Left ventricle myocardium inferior (tissue), 1 donor: ENCODE measurements at places on chromosomes 6 and 20. TPM values are rescaled to one million over a fixed set of nuclear protein-coding genes. Genes with fewer than 3 reads are reported as not detected.

Gene MCHR2
- total RNA-seq = not detected

Gene XKR7
- total RNA-seq = not detected

Gene ROS1
- 0.08 TPM for total RNA-seq

Gene FOXO3
- 34.8 TPM for total RNA-seq

Gene LYRM2
- total RNA-seq = 41.3 TPM

Gene DLK2
- total RNA-seq = 3.3 TPM

Gene MYH7B
- 253 TPM for total RNA-seq

Gene NRSN1
- total RNA-seq = not detected

Gene CLVS2
- 0.05 TPM for total RNA-seq

Gene BTN2A1
- total RNA-seq = 16.0 TPM

Gene BCLAF1
- total RNA-seq = 53.2 TPM

Gene OVOL2
- total RNA-seq = not detected

Gene LCA5
- 1.8 TPM for total RNA-seq

Gene TSBP1
- not detected for total RNA-seq

Gene KHDC1L
- not detected for total RNA-seq

Gene SEL1L2
- 1.4 TPM for total RNA-seq

Gene LRRC73
- 1.6 TPM for total RNA-seq

DNA sequence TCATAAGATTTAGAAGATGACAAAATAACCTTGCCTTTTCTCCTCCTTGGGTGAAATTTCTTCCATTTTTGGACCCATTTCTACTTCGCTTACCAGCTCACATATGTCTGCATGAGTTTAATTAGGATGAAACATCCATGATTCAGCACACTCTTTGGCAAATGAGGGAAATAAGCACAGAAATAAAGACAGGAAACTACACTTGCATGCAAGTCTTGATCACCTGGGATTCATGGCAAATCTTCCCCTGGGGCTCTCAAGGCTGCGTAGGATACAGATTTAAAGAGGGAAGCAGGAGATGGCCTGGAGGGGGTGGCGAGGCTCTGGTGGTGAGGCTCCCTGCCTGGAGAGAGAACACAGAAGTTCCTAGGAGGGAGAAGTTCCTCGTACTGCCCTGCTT lies 147.8 kb downstream of the EDN3 start:
- DNase-seq = no peak

GRCh38 chr6:46799657-46800056 lies 6.5 kb downstream of the MEP1A start:
- no peak for DNase-seq

- DNase-seq = no peak
Measured at GRCh38 chr6:34616227-34616585, 60.1 kb upstream of the SPDEF start.

DNA sequence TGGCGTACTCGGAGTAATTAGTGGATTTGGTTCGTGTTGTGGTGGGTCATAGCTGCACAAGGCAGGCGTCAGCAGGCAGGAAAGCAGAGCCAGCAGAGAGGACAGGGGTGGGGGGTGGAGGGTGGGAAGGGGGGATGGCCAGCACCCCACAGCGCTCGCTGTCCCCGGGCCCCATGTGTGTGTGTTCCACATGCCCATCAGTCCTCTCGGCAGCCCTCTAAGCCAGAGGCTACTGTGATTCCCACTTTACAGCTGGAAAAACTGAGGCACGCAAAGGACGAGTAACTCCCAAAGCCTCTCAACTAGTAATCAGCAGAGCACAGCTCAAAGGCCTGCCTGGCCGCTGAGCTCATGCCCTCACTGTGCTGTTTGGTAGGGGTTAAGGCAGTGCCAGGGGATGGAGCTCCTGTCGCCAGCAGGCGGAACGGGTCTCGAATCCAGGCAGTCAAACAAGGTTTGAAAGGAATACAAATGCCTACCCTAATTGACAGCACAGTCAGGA lies 175.2 kb downstream of the ZDHHC14 start:
- DNase-seq = no peak

- no peak for DNase-seq
Measured at GRCh38 chr6:113076116-113076515, 729.0 kb downstream of the RFPL4B start.

DNA sequence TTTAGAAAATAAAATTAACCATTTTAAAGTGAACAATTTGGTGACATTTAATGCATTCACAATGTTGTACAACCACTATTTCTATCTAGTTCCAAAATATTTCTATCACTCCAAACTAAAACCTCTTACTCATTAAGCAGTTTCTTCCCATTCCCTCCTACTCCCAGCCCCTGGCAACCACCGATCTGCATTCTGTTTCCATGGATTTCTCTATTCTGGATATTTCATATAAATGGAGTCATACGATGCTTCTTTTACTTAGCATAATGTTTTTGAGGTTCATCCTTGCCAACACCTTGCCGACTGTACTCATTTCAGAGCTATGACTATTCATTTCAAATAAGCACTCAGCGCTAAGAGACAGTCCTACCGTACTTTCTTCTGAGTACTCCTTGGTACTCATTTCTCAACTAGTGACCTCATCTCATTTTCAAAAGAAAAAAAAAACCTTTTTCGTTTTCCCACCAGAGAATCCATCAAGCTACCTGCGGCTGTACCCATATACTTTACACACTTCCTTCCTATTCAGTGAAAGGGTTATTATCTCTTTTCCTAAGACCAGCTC lies 259.2 kb downstream of the UTRN start:
- DNase-seq = no peak

GRCh38 chr20:44006578-44006977 lies 91.9 kb downstream of the TOX2 start:
- no peak for DNase-seq

- DNase-seq = no peak
Measured at GRCh38 chr20:330233-331149, 5.1 kb downstream of the SOX12 start.

DNA sequence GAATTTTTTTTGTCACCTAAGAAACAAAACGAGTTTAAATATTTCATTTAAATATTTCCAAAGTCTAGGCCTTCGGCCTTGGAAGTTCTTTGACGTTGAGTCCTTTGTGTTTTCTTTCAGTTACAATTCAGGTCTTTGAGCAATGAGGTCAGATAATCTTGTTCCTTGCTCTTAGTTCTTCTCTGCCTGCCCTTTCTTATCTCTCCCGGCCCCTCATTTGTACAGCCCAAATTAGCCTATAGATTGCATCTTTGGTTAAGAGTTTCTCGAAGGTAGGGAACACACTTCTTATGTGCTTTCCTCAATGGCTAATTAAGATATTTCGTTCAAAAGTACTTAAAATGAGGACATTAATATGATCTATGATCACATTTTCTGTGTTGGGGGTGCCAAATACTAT lies 18.5 kb downstream of the RPS12 start:
- DNase-seq = no peak

DNA sequence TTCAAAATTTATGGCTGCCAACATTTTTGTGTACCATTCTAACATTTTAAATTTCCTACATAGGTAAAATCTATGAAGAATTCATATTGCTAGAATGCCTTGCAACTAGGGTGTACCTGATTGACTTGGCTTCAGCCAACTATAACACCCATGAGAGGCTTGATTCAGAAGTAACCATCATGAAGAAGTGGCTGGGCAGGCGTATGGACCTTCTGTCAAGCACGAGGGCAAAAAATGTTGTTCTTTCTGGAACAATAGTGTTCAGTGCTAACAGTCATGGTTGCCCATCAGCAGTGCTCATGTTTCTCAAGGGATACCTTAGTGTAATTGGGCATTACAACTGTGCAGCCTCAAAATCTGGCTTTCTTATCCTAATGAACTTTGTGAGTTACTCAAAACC lies 42.9 kb downstream of the ID4 start:
- DNase-seq = no peak

- no peak for DNase-seq
Measured at GRCh38 chr20:48789185-48789668, 38.6 kb downstream of the PREX1 start.

GRCh38 chr6:133432021-133432989 lies 191.1 kb downstream of the EYA4 start:
- DNase-seq = no peak

- no peak for DNase-seq
Measured at GRCh38 chr20:34210271-34210670, 31.0 kb upstream of the ASIP start.

DNA sequence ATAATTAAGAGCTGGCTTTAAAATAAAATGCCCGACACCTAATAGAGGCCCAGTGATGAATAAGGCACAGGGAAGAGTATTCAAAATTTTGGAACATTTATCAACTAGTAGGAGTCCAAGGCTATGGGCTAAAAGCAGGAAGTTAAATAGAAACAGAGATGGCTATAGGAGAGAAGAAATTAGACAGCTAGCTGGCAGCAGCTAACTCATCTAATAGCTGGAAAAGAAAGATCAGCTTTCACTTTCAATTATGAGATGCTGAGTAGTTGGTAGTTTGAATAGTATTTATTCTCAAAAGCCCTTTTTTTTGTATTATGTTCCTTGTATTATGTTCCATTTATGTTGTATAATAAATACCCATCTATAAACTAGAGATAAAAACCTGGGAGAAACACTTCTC lies 215.7 kb downstream of the SLC35F1 start:
- DNase-seq = no peak

- no peak for DNase-seq
Measured at GRCh38 chr20:19966840-19967239, 50.3 kb upstream of the NAA20 start.

GRCh38 chr20:47764154-47764733 lies 21.0 kb downstream of the SULF2 start:
- DNase-seq = no peak

DNA sequence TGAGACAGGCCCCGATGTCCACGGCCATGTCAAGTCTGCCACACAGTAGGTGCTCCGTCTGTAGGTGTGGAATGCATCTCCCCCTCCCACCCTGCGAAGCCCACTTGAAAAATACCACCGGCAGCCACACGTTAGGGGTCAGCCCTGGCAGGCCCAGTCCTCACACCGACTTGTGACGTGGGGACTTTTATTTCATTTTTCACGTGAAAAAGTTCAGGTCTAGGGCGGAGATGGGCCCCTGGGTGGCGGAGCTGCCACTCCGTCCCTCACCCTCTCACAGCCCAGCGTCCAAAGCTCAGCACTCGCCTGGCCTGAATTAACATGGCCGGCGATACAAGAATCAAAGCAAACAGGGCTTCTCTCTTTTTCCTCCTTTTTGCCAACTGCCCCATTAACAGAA lies 3.8 kb upstream of the TUBB1 start:
- DNase-seq = no peak

GRCh38 chr20:12591949-12592470 lies 416.8 kb upstream of the SPTLC3 start:
- no peak for DNase-seq

DNA sequence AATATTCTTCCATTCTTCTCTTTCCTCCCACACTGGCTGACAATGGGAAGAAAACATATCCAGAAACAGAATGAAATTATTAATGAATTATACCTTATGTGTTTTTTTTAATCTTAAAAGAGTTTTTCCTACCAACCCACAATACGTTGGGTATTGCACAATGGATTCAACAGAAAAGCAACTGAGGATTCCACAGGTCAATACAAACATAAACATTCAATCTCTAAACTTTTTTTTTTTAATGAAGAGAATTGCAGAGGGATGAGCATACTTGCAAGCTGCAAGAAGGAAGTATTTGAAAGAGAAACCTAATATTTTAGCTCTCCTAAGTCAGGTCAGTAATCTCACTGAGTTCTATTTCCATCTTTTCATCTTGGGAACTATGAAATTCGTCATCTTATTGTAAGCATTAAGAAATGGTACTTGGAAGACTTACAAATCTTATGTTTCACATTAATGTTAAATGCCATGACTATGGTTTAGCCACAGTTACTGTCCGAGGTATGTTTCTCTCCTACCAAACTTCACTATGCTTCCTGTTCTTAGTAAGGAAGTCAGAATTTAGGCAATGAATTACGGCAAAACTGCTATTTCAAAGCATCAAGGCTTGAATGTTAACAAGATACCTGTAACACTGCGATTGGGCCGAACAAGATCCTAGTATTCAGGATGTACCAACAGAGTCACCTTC lies 100.8 kb downstream of the HIVEP2 start:
- no peak for DNase-seq

DNA sequence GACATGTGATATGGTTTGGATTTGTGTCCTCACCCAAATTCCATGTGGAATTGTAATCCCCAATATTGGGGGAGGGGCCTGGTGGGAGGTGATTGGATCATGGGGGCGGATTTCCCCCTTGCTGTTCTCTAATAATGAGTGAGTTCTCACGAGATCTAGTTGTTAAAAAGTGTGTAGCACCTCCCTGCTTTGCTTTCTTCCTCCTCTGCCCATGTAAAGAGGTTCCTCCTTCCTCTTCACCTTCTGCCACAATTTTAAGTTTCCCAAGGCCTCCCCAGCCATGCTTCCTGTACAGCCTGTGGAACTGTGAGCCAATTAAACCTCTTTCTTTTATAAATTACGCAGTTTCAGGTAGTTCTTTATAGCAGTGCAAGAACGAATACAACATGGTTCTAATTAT lies 2.1 kb upstream of the ZNF451 start:
- DNase-seq = no peak

DNA sequence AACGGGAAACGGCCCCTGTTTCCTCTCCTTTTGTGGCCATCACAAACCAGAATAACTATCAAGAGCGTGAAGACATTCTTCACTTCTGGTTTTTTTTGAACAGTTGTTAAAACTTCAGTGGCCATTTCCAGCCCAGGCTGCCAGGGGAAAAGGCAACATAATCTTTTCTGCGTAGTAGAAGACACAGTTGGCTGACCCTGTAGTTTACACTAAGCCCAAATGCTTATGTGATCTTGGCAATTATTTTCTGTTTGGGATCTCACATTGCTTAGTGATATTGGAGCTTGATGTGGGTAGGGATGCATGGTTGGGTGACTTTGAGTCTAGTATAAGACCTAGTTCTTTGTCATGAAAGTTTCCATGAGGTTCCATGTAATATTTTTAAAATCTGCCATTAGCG lies 449.4 kb upstream of the CDH4 start:
- no peak for DNase-seq

GRCh38 chr20:6051505-6051904 lies 2.4 kb downstream of the LRRN4 start:
- no peak for DNase-seq

GRCh38 chr20:62969179-62969760 lies 16.8 kb downstream of the SLC17A9 start:
- DNase-seq = no peak

DNA sequence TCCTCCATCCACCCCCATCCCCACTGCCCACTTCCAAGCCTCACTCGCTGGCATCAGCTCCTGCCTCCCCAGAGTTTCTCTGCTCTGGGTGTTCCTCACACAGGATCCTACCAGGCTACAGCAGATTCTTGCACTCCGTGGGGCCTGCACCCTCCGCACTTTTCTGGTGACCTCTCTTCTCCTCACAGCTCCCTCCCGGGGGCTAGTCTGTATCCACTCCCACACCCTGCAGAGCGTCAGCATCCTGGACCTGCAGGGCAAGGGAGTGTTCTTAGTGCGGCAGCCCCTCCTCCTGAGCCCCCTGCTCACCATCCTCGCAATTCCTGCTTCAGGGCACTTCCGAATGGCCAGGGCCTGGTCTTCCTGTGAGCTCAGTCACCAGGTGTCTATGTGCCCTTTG lies 224.2 kb downstream of the DLL1 start:
- no peak for DNase-seq

DNA sequence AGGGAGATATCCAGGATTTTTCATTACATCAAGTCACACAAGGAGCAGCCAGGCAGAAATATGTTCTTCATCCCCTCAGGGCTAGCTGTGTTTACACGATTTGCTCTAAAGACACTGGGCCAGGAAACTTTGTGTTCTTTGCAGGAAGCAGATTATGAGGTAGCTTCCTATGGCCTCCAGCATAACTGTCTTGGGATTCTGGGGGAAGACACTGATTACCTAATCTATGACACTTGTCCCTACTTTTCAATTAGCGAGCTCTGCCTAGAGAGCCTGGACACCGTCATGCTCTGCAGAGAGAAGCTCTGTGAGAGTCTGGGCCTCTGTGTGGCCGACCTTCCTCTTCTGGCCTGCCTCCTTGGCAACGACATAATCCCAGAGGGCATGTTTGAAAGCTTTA lies 11.2 kb downstream of the FAM120B start:
- no peak for DNase-seq
